ENCODE measurements at places on chromosomes 2 and 18.

GRCh38 chr2:241109210-241110088 lies 7.4 kb upstream of the MTERF4 start:
- DNase-seq, result no peak

GRCh38 chr2:6806604-6807003 lies 59.1 kb downstream of the CMPK2 start:
- DNase-seq, result no peak

- no peak for DNase-seq
These were observed 1302.6 kb upstream of the FAM98A start for GRCh38 chr2:34901739-34902138.

GRCh38 chr2:222024932-222025880 lies 273.6 kb downstream of the PAX3 start:
- DNase-seq, result peak; percentile 20

- DNase-seq, result no peak
These were observed 80.6 kb downstream of the MOGAT1 start for GRCh38 chr2:222751821-222752719.

DNA sequence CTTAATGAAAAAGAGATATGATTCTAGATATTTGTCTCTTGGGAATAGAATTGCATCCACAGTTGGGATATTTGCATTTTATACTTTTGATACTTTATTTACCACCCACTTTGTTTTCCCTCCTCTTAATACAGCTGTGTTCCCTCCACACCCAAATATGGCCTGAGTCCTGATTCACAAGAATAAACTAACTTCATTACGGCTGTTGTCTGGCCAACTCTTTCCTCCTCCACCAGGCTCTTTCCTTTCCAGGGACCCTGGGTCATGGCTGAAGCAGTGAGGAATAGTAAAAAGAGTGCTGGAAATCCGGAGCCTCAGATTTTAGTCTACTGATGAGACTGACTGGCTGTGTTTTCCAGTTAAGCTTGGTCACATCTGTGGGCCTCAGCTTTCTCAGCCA lies 48.4 kb upstream of the STAM2 start:
- DNase-seq, result no peak

DNA sequence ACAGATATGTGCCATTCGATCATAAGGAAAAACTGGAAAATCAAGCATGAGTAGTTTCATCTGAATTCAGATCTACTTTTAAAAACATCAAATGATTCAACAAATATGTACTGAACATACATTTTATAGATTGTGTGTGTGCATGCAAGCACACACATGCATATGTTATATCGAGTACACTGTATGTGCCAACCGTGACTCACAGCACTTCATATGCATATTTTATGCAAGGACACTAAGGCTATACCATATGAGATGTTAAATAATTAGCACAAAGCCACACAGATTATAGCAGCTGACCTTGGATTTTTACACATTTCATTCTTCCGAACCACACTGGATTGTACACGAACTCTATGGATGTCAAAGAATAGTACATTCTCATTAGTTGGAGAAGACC lies 161.2 kb downstream of the DNAH7 start:
- no peak for DNase-seq

DNA sequence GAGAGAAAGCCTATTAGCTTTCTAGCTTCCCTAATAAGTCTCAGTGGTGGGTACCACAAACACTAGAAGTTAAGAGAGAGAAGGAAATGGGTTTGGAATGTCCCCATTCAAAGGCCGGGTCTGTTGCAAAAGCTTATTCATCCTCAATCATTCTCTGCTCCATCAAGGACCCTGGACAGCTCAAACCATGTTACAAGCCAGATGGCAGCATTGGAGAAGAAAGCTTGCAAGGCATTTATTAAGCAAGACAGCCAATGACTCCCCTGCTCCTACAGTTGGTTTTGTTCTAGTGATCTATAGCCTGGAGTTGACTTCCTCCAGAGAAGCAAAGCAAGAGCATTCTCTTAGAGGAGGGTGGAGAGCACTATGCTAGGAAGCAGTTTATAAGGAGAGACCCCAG lies 86.9 kb upstream of the LMAN1 start:
- DNase-seq, result no peak

GRCh38 chr2:146532509-146533147 lies 1312.2 kb upstream of the ACVR2A start:
- DNase-seq, result no peak

DNA sequence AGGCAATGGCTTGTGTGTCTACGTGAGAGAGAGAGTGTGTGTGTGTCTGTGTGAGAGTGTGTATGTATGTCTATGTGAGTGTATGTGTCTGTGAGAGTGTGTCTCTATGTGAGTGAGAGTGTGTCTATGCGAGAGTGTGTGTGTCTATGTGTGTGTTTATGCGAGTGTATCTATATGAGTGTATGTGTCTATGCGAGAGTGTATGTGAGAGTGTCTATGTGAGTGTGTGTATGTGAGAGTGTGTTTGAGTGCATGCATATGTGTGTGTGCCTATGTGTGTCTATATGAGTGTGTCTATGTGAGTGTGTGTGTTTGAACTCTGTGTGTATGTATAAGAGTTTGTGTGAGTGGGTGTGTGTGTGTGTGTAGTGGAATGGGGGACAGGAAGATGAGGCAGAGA lies 9.8 kb upstream of the GNLY start:
- DNase-seq, result no peak

DNA sequence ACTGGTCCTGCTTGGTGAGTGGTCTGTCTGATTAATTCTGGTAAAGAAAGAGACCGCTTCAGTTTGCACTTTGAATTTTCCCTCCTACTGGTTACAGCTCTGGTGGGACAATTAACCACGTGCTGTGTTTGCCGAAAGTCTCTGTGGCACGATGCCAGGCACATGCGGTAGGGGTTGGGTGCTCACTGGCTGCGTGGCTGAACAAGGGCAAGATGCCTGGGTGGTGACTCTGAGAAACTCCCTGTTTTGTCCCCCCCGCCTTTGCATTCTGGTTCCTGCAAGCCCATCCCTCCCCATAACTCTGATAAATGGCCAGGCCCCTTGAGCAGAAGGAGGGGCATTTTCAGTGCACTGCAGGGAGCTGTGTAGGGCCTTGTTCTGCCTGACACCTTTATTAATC lies 206.1 kb downstream of the TFCP2L1 start:
- no peak for DNase-seq

- no peak for DNase-seq
These were observed 9.9 kb downstream of the NCAPH start for GRCh38 chr2:96345438-96345837.

DNA sequence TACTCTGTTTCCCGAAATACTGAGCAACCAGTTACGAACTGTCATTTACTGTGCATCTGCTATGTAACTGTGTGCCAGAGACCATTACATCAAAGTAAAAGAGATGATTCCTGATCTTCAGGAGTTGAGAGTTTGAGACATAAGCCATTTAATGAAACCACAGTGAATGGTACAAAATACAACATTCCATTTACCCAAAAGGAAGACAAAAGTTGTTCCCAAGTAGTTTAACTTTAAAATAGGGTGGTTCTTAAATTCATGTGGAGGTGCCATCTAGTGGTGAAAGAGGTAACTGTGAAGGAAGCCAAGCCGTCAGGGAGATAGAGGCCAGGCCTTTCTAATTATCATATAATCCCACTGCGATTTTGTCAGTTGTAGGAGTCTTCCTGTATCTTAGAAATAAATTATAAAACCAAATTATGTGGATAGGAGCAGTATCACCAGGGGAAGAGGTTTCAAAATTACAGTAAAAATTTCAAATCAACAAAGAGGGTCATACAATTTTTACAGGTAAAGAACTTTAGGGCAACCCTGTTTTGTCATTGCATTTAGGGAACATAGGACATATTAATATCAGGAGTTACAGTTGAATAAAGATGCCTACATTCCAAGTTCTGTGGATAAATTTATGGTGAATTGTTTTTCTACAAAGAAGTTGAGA lies 67.7 kb downstream of the EPAS1 start:
- peak; percentile 72 for DNase-seq

DNA sequence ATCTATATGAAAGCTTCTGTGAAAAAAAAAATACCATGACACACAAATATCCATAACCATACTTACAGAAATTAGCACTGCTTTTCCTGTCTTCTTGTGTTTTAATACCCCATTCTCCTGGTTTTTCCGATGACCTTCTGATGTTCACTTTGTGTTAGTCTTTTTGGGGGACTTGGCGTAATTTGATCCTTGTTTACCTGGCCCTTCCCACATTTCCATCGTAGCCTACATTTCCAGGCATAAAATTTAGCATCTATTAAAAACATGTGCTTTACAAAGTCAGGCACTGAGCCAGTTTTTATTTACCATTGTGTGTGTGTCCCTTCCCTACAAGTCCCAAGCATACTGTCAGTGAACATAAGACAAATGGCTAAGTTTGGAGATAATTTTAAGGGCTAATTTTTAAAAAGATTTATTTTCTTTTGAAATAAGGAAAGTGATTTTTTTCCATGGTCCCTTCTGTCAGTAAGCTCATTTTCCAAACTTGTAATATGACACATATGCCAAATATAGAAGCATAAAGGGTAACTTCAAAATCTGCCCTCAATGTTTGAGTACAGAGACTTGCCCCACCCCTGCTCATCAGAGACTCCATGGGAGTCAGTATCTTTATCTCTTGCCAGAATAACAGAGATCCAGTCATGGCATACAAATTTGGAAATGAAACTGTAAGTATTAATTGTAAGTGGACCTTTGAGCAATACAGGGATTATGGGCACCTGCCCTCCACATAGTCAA lies 27.3 kb downstream of the SESTD1 start:
- peak; percentile 35 for DNase-seq

GRCh38 chr2:105129722-105130232 lies 91.9 kb downstream of the MRPS9 start:
- peak; percentile 69 for DNase-seq

DNA sequence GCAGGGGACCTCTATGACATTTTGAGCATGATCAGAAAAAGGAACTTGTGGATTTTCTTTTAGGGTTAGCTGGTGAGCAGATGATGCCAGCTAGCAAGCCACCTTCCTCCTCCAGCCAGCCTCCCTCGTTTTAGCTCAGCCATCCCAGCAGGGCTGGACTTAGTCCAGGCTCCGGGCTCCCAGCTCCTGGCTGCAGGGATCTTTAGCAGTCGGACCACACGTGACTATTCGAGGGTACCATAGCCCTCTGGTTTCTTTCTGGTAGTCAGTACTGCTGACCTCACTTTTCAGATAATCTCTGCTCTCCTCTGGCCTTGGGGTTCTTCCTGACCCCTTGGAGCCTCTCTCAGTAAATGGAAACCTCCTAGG lies 31.8 kb downstream of the NCK2 start:
- DNase-seq, result no peak

DNA sequence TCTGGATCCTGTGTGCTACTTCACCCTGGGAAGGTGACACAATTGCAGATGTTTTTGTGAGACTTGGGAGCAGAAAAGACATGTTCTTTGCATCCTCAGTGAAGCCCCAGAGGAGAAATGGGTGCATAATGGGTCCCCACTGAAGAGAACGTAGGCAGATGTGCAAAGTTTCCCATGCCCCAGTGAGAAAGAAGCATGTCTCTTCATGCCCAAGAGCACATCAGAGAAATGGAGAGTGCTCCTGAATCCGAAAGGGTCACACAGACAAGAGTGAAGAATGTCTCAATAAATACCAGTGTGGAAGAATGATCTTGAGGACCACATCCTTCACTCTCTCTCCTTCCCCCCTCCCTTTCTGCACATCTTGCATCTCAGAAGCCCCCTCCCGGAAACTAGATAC lies 167.7 kb downstream of the TMEM247 start:
- DNase-seq, result no peak

GRCh38 chr2:143300536-143300935 lies 171.3 kb downstream of the ARHGAP15 start:
- DNase-seq, result peak; percentile 3

- DNase-seq, result peak; percentile 97
These were observed 44.1 kb downstream of the ANKMY1 start for GRCh38 chr2:240513549-240514287.

DNA sequence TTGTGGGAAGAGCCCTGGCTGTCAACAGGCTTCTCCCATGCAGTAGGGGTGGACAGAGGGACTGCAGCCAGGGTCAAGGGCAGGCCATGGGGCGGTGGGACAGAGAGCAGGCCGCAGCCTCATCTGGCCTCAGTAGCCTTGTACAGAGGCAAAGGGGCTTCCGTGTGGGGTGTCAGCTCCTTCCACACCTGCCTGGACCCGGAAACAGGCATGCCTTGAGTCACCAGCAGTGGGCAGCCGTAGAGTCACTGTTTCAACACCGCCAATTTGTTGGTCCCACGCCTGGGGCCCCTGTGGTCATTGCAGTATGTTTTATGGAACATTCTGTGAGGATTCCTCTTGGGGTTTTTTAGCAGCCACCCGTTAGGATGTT lies 173.0 kb downstream of the SMAD7 start:
- DNase-seq, result peak; percentile 25

GRCh38 chr18:35490894-35491699 lies 6.7 kb downstream of the INO80C start:
- no peak for DNase-seq

GRCh38 chr2:60586081-60586480 lies 32.6 kb upstream of the BCL11A start:
- no peak for DNase-seq

DNA sequence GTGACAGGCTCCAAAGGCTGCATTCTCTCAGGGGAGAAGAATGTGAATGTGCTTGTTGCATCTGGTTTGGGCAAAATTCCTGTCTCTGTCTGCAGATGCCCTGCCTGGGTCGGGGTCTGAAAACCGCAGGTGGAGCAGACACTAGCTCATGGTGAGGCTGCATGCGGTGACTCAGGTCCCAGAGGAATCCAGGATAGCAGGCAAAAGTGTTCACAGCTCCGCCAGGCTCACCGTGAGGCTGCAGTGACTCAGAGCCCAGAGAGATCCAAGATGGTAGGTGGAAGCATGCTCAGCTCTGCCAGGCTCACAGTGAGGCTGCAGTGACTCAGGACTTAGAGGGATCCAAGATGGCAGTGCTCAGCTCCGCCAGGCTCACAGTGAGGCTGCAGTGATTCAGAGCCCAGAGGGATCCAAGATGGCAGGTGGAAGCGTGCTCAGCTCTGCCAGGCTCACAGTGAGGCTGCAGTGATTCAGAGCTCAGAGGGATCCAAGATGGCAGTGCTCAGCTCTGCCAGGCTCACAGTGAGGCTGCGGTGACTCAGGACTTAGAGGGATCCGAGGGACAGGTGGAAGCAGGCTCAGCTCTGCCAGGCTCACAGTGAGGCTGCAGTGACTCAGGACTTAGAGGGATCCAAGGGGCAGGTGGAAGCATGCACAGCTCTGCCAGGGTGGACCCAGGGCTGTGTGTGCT lies 200.5 kb downstream of the ACKR3 start:
- DNase-seq, result peak; percentile 44
